Stimulated activated CD8-positive, alpha-beta memory T cell treated with anti-CD3 and anti-CD28 coated beads, Interleukin-15, amount 100 ng/mL, for 4 hours (primary cell): ENCODE measurements at places on chromosomes 5 and 9.

GRCh38 chr9:105416840-105417239 is 31.0 kb upstream of the FSD1L start:
- no peak for DNase-seq

- DNase-seq: no peak
Observed at GRCh38 chr5:80565330-80565729, 4.8 kb downstream of the ANKRD34B start.

GRCh38 chr9:136615631-136616306 is 46.9 kb upstream of the EGFL7 start:
- DNase-seq: no peak

- no peak for DNase-seq
Observed at GRCh38 chr5:107359033-107359915, 311.5 kb downstream of the EFNA5 start.

DNA sequence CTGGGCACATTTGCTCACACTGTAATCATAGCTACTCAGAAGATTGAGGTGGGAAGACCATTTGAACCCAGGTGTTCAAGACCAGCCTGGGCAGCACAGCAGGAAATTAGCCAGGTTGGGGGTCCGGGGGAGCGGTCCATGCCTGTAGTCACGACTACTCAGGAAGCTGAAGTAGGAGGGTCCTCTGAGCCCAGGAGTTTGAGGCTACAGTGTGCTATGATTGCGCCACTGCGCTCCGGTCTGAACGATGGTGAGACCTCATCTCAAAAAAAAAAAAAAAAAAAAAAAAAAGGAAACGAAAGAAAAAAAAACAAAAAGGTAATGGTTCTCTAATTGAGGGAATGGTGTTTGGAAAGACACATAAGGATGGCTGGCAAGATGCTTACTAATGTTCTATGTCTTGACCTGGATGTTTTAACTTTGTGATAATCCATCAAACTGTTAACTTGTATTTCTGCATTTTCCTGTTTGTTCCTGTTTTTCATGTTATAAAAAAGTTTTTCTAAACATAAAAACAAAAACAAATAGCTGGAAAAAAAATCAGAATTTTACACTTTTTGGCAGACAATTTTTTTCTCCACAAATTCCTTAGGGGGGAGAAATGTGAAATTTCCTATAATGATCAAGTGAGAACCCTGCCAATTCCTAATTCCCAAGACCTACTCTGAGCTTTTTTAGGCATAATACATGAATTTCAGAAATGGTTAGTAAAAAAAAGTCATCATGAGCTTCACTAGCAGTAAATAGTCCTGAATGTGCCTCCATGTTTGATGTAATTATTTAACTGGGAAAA is 96.9 kb downstream of the DENND1A start:
- no peak for DNase-seq

DNA sequence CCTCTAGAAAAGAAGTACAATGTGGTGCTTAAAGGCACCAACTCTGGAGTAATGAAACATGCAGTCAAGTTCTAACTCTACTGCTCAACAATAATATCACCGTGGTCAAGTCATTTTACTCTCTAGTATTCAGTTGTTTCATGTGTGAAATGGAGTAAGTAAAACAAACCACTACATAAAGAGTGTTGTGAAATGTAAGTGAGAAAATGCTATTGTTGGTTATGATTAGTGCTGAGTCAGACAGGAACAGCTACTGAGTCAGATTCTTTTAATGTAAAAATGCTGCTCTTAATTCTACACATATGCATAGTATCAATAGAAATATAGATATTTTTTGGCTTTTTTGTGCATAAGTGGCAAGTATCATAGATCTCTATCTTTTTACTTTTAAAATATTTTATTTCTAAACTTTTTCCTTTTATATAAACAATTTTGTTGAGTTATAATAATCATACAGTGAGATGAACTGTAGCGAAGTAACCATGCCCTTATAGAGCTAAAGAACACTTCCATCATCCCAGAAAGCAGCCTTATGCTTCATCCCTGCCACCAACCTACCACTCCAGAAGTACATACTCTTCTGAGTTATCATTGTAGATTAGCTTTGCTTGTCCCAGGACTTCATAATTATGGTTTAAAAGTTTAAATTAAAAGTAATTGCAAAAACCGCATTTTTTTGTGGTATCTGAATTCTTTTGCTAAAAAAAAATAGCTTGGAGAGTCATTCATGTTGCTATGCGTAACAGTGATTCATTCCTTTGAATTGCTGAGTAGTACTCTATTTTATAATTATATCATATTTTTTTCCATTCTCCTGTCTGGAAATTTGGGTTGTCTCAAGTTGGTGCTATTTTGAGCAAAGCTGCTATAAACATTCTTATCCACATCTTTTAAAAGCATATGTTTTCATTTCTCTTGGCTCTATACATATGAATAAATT is 548.2 kb upstream of the CLINT1 start:
- DNase-seq: no peak
